HT1080 (cell line): ENCODE measurements at places on chromosomes 6 and 20. TPM values are rescaled to one million over a fixed set of nuclear protein-coding genes. Genes with fewer than 3 reads are reported as not detected.

DNA sequence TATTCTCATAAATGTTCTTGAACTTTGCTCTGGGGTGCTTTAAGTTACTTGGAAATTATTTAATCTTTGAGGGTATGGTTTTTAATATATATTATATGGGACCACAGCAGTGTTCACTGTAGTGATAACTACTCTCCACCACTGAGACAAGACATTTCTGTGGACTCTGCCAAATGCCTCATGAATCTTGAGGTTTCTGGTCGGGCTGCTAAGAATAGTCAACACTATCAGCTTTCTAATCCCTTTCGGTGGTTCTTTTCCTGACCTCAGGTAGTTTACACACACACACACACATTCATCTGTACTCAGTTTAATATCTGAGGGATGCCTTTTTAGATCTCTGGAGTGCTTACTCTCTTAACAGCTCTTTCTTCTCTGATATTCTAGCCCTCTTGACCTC, 500.7 kb downstream of the MAFB start:
- no peak for DNase-seq

DNA sequence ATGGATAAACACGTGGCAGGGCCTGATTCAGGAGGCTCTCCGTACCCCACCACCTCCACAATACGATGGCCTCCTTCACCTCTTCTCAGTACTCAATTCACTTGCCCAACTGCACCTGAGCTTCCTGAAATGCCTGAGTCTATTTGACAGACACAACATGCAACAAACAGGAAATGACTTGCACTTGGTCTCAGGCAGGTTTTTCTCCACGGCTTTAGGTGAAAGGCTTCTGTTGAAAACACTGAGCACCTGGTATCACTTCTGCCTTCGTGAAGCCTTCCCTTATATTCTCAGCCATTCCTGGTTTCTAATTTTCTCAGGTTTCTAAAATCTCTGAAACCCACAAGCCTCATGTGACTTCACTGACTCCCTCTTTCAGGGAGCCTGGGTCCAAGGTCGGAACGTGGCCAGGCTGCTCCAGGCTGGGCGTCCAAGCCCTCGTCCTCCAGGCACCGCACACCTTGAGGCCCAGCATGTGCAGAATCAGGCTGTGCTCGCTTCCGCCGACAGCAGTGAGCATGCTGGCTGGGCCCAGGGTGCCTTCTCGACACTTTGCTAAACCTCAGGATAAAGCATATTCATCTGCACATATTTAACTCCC, 34.7 kb downstream of the TAF4 start:
- DNase-seq: no peak

DNA sequence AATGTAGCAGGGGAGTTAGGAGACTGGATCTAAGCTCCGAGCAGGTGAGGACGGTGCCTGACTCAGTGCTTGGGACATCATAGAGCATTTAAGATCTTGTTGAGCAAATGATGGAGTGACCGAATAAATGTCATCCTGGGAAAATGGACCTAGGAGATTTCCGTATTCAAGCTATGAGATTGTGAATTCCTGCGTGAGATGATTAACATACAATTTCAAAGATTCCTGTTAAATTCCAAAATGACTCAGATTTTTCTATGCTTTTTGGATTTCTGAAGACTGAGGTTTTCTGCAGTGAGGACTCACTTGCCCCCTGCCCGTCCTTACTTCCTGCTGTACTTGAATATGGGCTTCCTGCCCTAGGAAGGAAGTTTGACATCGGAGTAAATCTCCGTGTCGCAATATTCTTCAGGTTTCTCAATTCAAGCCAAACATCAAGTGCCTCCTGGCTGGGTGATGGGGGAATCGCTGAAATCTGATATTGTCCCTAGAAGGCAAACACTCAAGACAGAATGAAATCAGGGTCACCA, 5.2 kb downstream of the SYTL3 start:
- peak; percentile 64 for DNase-seq

The ULBP2 gene
- total RNA-seq: 11.6 and 12.2 TPM in 2 replicates

DNA sequence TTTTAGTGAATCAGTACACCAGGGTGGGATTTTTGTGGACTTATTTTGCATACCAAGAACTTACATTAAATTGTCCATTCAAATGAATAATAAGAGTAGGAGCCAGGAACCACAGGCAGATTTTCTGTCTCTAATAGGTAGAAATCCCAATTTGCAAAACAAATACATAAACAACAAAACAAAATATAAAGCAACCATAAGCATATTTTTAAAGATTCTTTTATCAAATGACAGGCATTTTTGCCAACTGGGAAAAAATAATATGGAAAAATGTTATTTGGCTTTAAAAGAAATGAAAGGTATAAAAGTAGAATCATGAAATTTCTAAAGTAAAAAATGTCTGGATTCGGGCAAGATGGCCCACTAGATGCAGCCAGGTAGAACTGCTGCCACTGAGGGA, 71.2 kb upstream of the PDE7B start:
- DNase-seq: no peak

The DNMT3B gene
- 3.1 and 3.9 TPM in 2 replicates for total RNA-seq

GRCh38 chr6:16694781-16695578, 66.3 kb downstream of the ATXN1 start:
- DNase-seq: no peak

DNA sequence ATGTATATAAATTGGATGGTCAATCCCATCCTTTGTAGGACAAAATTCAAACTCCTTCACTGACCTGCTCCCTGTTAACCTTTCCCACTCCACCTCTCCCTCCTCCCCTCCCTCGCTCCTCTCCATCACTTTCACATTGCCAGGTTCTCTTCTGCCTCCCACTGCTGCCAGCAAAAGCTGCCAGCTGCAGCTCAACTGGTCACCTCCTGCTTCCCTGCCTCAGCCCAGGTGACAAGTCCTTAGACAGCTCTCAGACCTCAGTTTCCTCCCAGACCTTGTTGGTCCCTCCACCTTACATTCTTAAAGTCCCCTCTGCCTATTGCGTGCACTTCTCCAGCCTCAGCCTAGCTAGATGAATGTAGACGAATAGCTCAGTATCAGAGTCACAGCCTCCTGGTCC, 23.3 kb upstream of the RTF2 start:
- DNase-seq: no peak

The BPIFB4 gene
- total RNA-seq: 0.10 TPM in 1 of 2 replicates, not detected in the other

GRCh38 chr6:125082908-125083683, 70.5 kb upstream of the TPD52L1 start:
- DNase-seq: no peak

DNA sequence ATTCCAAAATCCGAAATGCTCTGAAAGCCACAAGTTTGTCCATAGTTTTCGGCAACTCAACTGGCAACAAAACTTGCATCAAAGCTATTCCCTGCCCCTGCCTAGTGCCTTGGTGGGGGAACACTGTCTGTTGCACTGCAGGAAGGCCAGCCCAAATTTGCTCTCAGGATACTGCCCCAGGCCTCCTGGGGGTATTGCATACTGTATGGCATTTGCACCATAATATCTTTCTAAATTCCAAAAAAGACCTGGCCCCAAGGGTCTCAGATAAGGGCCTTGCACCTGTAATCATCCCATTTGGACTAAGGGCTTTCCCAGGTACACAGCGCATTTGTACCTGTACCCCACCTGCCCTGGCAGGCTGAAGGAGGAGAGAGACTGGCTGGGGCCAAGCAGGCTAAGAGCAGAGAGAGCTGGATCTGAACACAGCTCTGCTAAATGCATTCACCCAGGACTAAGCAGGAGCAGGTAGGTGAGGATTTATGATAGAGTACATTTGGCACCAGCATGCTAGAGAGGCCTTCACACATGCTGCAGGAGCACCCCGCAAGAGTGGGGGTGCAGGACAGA, 4.0 kb upstream of the GRM4 start:
- DNase-seq: no peak

DNA sequence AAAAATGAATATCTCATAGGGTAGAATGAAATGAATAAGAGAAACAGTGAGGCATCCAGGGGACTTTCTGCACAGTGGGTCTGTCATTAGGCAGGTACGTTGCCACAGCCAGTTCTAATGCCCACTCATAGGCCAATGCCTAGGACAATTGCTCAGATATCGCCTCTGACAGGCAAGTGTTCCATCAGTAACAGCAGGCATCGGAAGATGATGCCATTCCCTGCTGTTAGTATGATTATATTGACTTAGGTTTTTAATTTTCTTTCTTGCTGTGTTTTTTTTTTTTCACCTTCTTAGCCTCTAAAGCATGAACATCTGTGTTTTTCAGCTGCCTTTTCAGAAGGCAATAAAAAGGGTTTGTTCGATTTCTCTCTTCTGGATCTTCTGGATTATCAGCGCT, 90.7 kb downstream of the PRL start:
- no peak for DNase-seq

GRCh38 chr6:111265842-111266241, 178.5 kb downstream of the SLC16A10 start:
- no peak for DNase-seq

GRCh38 chr6:106125925-106126435, 39.8 kb downstream of the PRDM1 start:
- no peak for DNase-seq

The DEFB128 gene
- total RNA-seq: not detected in 2 replicates

DNA sequence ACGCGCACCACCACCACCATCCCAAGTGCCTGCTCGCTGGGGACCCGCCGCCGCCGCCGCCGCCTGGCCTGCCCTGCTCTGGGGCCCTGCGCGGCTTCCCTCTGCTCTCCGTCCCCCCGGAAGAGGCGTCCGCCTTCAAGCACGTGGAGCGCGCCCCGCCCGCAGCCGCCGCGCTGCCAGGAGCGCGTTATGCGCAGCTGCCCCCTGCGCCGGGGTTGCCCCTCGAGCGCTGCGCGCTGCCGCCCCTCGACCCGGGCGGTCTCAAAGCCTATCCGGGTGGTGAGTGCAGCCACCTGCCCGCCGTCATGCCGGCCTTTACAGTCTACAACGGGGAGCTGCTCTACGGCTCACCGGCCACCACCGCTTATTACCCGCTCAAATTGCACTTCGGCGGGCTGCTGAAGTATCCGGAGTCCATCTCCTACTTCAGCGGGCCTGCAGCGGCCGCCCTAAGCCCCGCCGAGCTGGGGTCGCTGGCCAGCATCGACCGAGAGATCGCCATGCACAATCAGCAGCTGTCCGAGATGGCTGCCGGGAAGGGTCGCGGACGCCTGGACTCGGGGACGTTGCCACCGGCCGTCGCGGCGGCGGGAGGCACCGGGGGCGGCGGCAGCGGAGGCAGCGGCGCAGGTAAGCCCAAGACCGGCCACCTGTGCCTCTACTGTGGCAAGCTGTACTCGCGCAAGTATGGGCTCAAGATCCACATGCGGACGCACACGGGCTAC, 7.2 kb downstream of the PRDM13 start:
- no peak for DNase-seq

GRCh38 chr20:38271608-38272120, 11.1 kb upstream of the KIAA1755 start:
- no peak for DNase-seq

- no peak for DNase-seq
Observed at GRCh38 chr20:49275636-49276035, 2.2 kb downstream of the ZNFX1 start.

The ENPP1 gene
- 17.9 and 24.7 TPM in 2 replicates for total RNA-seq
